Spleen (tissue), 13 donors: ENCODE measurements at places on chromosomes 7 and 10. TPM values are rescaled to one million over a fixed set of nuclear protein-coding genes. Genes with fewer than 3 reads are reported as not detected.

DNA sequence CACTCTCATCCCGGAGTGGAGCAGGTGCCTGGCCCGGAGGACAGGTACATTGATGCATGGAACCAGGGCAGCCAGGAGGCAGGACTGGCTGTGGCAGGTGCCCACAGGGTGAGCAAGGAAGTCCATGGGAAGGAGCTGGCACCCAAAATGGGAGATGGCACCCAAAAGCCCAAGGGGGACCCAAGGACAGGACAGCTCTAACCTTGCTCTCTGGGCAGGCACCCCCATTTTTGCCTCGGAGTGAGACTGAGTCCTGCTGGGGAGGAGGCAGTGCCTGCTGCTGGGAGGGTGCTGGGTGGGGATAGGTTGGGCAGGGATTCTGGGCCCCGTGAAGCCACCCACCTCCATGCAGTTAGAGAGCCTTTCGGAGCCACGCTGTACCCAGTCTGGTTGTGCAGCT lies 234.5 kb downstream of the TCERG1L start:
- H3K27me3 ChIP-seq: no peaks in the 10 kb centered on the region
- no peak overlapping the region for H3K27ac ChIP-seq
- peaks cover 11% of the 10 kb centered on the region for H3K4me1 ChIP-seq
- H3K4me3 ChIP-seq: no peak overlapping the region
- no peaks in the 10 kb centered on the region for H3K36me3 ChIP-seq
- no peak for DNase-seq

DNA sequence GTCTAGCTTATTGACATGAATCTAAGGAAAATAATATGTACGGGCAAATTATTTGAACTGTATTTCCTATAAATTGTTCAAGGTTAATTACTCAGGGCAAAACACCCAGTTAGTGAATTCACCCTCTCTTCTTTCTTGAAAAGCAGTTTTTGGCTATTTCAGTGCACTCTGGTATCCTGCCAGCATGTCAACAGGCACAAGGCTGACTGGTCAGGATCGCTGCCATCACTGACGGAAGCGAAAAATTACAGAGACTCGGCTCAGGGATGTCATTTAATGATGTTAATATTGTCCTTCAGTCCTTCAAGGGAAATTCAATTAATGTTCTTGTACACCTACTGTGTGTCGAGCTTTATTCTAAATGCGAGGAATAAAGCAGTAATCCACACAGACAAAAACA lies 28.3 kb upstream of the OLAH start:
- H3K4me1 ChIP-seq: no peaks in the 10 kb centered on the region
- H3K4me3 ChIP-seq: no peak overlapping the region
- no peaks in the 10 kb centered on the region for H3K36me3 ChIP-seq
- no peak for DNase-seq

GRCh38 chr10:30398788-30399187 lies 35.2 kb upstream of the MAP3K8 start:
- no peaks in the 10 kb centered on the region for H3K36me3 ChIP-seq
- no peak overlapping the region for H3K4me3 ChIP-seq
- no peak overlapping the region for H3K27ac ChIP-seq
- no peaks in the 10 kb centered on the region for H3K4me1 ChIP-seq

VSIR gene
- 202 TPM for total RNA-seq

- H3K4me3 ChIP-seq: no peak overlapping the region
- H3K36me3 ChIP-seq: no peaks in the 10 kb centered on the region
- DNase-seq: no peak
- H3K4me1 ChIP-seq: peaks cover 36% of the 10 kb centered on the region
- H3K27me3 ChIP-seq: no peaks in the 10 kb centered on the region
Observed at GRCh38 chr10:88082806-88083596, 219.6 kb downstream of the PTEN start.

MLXIPL gene
- total RNA-seq: not detected

DNA sequence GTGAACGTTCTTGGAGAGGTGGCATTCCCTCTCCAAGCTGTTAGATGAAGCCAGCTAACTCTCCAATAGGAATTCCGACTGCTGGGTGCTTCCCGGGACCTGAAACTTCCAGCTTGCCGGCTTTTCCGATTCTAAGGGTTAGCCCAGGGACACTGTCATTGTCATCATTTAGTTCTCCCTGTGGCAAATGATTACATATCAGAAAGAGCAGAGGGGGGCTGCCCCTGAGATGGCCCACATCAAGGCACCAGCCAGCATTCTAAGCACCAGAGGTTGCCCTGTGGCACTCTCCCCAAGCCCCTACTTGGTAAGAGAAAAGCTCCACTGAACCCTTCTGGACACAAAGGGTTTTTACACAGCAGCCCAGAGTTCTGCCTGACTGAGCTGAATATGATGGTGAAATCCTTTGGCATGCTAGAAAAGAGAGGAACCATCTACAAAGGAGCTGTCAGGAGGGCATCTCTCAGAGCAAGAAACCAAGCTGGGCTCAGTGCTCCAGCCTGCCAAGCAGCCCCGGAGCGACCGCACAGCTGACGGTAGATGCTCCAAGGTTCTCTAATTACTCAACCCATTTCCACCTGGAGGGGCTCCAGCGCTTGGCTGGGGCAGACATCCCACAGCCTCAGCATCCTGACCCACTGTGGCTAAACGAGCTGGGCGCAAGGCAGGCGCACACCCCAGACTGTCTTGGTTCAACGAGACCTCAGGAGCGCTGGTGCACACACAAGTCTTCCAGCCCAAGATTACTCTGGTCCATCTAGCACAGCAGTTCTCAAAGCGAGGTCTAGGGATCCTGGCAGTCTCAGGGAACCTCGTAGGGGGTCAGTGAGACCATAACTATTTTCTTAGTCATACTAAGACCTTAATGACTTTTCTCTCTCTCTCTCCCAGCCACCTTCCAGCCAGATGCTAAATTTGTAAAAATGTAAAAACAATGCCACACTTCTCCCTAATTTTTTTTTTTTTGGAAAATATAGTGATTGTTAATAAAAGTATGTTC lies 160.5 kb downstream of the GFRA1 start:
- no peaks in the 10 kb centered on the region for H3K4me1 ChIP-seq
- H3K27me3 ChIP-seq: no peaks in the 10 kb centered on the region
- no peak for DNase-seq
- H3K4me3 ChIP-seq: no peak overlapping the region
- H3K27ac ChIP-seq: no peak overlapping the region

- H3K4me3 ChIP-seq: no peak overlapping the region
- H3K27ac ChIP-seq: peak overlapping the region; percentile 91
- no peak for DNase-seq
- no peaks in the 10 kb centered on the region for H3K36me3 ChIP-seq
- H3K27me3 ChIP-seq: no peaks in the 10 kb centered on the region
Observed at GRCh38 chr7:36598054-36598674, 126.1 kb downstream of the AOAH start.

DNA sequence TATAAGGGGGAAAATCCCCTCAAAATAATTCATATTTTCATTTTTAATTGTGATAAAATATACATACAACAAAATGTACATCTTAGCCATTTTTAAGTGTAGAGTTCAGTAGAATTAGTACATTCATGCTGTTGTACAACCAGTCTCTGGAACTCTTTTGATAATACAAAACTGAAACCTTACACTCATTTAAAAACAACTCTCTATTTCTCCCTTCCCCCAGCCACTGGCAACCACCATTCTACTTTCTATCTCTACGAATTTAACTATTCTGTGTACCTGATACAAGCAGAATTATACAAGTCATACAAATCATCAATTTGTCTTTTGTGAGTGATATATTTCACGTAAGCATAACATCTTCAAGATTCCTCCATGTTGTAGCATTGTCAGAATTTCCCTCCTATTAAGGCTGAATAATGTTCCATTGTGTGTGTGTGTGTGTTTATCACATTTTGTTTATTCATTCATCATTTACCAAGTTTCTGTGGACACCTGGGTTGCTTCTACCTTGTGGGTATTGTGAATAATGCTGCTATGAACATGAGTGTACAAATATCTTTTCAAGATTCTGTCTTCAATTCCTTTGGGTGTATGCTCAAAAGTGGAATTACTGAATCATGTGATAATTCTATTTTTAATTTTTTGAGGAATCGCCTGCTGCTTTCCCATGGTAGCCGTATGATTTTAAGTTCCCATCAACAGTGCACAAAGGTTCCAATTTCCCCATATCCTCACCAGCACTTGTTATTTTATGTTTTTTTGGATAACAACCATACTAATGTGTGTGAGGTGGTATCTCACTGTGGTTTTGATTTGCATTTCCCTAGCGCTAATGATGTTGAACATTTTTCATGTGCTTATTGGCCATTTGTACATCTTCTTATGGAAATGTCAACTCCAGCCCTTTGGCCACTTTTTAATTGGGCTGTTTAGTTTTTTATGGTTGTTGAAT lies 4.7 kb upstream of the EBLN1 start:
- H3K27me3 ChIP-seq: no peaks in the 10 kb centered on the region
- H3K36me3 ChIP-seq: no peaks in the 10 kb centered on the region
- no peak for DNase-seq
- H3K27ac ChIP-seq: no peak overlapping the region
- H3K4me1 ChIP-seq: no peaks in the 10 kb centered on the region

OR2A1 gene
- total RNA-seq: 0.49 TPM

OR9A2 gene
- not detected for total RNA-seq

- peaks cover 12% of the 10 kb centered on the region for H3K36me3 ChIP-seq
- DNase-seq: no peak
- no peak overlapping the region for H3K27ac ChIP-seq
- no peaks in the 10 kb centered on the region for H3K27me3 ChIP-seq
- peaks cover 6% of the 10 kb centered on the region for H3K4me1 ChIP-seq
Observed at GRCh38 chr7:139901056-139901795, 72.2 kb downstream of the TBXAS1 start.
